ENCODE measurements at places on chromosomes 4 and X.

DNA sequence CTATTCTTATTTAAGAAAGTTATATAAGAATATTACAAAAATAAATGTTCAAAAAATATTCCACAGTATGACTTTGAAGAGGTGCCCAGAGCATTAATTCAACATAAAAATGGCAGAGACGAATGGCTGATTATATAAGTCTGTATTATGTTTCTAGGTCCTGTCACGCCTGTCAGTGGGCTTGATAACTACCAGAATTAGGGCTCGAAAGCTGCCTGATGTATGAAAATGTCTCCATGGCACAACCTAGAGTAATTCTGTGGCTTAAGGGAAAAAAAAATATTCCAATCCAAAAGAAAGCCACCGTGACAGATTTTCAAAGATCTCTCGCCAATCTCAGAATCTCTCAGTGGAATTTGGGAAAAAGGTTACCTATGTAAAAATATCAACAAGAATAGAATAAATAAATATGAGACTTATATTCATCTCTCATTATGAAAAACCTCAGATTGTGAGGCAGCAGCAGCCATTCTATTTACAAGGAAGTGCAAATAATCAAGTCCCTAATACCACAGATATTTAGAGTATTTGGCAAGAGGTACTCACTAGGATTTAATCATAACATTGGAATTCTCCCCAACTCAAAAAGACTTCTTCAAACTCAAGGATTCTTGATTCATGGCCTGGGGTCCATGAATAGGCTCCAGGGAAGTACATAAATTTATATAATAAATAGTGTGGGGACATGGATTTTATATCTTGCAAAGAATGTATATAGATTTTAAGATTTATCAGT is 489.1 kb upstream of the INTU start:
- DNase-seq, result no peak

GRCh38 chr4:28686618-28687017 is 1826.0 kb downstream of the STIM2 start:
- no peak for DNase-seq

- DNase-seq, result no peak
These were observed 15.9 kb downstream of the RELL1 start for GRCh38 chr4:37670249-37670648.

- DNase-seq, result no peak
These were observed 216.9 kb upstream of the NEIL3 start for GRCh38 chr4:177092807-177093206.

DNA sequence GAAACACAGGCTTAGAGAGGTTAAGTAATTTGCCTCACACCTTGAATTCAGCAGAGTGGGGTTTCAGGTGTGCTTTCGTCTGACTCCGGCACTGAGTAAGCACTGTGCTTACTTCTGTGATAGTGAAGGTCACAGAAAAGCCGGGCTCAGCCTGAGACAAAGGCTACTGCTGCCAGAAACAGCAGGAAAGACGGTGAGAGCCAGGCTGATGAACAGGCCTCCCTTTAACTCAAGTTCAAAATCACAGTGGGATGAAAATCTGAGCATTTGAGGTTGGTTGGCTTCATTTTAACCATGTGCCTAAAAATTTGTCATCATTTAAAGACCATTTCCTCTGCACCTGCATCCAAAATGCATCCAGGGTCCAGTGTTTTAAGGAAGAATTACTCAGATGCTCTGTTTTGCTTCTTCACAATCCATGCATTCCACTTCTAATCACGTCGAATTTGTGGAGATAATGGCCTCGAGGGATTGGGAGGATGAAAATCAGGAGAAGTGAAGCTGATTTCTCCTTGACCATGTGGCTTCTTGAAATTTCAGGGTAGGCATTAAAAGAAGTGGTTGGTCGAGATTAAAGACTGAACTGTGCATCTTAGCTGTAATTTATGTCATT is 121.2 kb upstream of the LNX1 start:
- DNase-seq, result no peak

DNA sequence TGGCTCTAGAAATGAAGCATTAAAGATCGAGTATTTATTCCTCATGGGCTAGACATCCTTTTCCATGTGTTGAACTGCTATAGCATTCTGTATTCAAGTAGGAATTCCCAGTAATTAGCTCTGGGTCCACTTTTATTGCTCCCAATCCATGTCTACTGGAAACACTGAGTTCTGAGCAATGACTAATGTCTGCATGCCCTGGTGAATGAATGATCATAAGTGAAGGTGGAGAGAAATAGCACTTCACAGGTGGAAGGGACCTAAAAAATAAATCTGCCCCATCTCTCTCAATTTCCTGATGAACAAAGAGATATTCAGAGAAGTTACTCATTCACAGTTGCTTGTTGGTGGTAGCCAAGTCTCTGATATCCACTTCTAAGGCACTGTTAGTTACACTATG is 34.6 kb upstream of the CXCL8 start:
- DNase-seq, result no peak

DNA sequence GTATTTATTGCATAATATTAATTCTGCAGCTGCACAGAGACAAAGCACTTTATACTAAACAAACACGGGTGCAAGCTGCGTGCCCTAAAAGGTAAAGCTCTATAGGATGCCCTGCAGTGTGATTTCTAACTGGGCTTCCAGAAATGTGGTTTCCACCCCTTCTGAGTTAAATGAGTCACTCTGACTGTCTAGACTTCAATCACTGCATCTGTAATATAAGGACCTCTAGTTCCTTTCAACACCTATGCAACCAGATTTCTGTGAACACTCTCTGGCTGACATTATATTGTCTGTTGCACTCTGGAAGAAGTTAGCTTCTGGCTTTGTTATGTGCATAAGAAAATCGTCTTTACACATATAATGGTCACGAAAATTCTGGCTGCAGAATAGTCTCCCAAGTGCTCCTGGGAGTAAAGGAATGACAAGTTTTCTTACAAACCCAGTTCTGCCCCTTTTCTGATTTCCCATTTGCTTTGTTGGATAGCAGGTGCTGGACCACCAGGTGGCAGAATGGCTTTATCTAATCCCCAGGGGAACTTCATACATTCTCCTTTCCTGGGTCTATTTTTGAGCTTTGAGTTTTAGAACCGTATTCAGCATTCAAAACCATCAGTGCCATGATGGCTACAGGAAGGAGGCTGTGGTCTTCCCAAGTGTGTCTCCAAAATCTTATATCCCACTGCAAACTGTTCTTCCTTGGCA is 842.2 kb downstream of the STIM2 start:
- no peak for DNase-seq

- peak; percentile 43 for DNase-seq
These were observed 38.4 kb downstream of the PSAPL1 start for GRCh38 chr4:7396186-7396910.

- no peak for DNase-seq
These were observed 15.8 kb upstream of the DHRSX start for GRCh38 chrX:2516623-2517022.

- no peak for DNase-seq
These were observed 219.7 kb upstream of the TENM3 start for GRCh38 chr4:182023469-182023868.

DNA sequence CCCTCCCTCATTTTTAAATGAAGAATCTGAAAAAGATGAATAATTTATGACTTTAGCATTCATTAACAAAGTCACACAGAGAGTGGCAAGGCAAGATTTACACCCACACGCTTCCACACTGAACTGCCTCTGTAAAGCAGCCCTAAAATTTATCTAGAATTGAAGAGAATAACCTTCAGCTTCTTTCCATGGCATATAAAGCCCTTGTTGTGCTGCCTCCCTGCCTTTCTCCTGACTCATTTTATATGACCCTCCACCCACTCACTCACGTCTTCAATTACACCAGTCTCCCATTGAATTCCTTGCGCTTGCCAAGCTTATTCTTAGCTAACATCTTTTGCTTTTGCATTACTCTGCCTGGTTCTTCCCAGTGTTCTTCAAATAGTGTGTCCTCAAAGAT is 2649.3 kb downstream of the PCDH7 start:
- no peak for DNase-seq

DNA sequence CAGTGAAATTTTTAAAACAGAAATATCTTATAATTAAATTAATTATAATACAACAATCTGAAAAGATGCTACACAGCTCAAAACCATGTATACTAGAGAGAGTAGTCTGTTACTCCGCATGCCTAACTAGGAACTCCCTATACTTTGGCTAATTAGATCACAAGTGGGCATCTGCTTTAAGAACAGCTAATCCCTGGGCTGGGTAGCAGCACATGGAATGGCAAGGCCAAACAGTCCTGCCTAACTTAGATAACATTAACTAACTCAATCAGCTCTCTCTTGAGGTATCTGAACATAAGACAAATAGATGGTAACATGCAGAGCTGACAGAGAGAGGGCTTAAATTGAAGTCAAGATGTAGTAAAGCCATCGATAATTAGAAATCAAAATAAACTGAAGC is 9.9 kb downstream of the CHIC2 start:
- no peak for DNase-seq

DNA sequence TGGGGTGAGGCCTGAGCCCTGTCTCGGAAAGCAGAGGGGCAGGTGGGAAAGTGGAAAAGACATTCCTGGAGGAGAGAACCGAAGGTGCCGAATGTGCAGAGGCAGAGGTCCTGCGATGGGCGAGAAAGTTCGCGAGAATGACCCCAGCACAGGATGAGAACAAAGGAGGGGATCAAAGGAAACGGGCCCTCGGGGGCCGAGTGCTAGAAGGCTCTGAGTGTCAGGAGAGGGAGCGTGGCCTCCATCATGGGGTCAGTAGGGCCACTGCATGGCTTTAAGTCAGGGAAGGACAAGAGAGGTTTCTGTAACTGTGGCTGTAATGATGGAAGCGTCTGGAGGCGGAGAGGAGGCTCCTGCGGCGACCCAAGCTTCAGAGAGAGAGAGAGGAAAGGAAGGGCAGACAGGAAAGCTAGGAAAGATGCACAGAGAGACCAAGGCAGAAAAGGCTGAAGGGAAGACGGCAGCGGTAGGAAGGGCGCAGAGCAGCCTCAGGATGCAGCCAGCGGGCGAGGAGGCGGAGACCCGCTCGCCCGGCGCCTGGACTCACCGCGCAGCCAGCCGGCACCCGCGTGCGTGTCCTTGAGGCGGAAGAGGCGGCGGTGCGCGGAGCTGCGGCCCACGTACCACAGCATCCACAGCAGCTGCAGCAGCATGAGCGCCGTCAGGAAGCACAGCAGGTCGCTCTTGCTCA is 669 bp downstream of the OTOP1 start:
- DNase-seq, result no peak

- DNase-seq, result no peak
These were observed 41.8 kb upstream of the CT47C1 start for GRCh38 chrX:119030990-119031389.

DNA sequence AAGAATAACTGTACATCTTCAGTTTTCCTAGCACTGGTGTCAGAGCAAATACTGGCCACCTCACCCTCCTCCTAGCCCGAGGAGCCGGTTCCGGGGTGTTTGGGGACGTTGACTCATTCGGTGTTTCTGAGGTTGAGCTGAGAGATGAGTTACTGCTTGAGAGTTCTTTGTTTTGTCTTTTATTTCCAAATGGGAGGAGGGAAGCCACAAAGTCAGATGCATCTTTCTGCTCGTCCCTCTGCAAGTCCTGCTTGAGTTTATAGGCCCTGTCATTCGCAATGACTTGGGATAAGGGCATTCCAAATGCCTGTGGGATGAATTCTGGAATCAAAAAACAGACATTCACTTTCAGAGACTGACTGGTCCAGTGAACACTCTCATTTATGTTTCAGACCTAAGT is 77.5 kb downstream of the HCCS start:
- no peak for DNase-seq

DNA sequence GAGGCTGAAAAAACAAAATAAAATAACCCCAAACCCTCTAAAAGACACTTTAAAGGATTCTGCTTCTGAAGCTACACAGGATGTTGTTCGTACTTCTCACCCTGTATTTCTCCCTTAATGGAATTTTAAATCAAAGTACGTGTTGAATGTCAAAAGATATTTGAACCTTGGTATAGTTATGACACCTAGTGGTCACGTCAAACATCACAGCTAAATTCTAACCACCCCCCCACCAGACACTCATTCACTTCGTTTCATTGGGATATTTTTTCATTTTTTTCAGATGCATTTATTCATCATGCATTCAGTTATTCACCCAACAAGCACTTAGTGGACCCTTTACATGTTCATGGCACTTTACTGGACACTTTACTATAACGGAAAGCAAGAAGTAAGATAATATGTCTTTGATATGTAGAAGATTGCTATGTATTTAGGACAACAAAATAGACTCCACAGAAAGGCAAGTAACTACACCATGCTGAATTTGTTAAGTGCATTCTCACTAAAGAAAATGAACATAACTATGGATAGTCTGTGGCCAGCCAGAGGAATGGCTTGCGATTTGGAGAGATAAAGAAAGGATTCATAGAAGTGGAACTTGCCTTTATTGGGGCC is 62.5 kb upstream of the GPR174 start:
- no peak for DNase-seq

DNA sequence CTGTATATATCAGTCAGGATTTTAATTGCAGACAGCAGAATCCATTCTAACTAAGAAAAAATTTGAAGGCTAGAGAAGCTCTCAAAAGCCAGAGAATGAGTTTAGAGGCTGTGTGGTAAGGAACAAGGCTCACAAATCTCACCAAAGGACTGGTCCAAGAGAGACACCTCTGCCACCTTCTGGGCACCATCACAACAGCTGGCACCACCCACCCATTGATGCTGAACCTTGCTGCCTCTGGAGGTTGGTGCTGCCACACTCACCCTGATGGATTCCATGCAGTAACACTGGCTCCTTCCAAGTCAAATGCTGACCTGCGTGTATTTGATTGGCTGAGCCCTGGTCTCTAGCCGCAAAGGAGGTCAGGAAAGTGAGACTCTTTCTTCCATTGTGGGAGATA is 100.8 kb downstream of the BEND2 start:
- DNase-seq, result no peak

DNA sequence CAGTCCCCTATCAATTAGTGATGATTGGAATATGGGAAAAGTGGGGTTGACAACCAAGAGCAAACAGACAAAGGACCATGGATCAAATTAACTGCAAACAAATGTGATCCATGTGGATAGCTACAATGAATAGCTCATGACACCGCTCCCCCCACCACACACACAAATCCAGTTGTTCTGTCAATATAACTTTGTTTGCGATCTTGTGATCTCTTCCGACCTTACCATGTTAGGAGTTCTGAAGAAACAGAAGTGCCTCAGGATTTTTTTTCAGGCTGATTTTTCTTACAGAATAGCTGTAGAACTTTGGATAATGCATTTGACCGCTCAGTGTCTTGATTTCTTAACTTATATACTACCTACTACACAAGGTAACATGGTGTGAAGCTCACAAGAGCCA is 116.6 kb downstream of the SH2D1A start:
- no peak for DNase-seq

GRCh38 chr4:112213856-112214255 is 17.7 kb upstream of the AP1AR start:
- no peak for DNase-seq

Measured in mesenteric fat pad (tissue), 1 donor.